ENCODE measurements at places on chromosomes 4 and X.

GRCh38 chrX:10146346-10146745, 10.4 kb upstream of the CLCN4 start:
- no peak for DNase-seq

DNA sequence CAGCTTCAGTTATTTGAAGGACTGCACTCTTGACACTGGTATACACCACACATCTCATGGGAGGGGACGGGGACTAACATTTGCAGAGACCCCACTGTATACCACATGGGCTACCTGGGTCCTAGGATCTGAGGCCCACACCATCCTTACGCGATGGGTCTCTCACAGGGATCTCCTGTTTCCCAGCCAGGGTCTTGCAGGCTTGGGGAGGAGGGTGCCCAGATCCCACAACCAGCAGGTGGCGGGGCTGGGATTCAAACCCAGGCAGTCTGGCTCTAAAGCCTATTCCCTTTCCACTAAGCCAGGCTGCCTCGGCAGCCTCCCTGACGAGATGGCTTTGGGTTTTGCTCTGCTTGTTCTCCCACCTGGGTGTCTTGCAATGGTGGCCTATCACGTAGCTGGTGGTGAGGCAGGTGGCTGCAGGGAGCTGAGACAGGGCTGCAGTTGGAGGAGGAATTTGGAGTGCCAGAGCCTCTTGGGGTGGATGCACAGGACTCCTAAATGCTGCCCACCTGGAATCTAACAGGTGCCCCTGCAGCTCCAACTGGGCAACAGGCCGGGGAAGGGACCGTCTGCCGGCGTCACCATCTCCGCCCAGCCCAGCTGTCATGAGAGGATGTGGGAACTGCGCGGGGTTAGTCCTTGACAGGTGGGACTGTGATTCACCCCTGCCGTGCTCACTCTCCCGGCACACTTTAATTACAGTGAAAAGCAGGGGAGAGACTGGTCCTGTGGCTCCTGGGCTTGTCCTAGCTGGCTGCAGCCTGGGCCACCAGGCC, 110.7 kb downstream of the PSAPL1 start:
- no peak for DNase-seq

- DNase-seq, result no peak
Measured at GRCh38 chr4:70269674-70270073, 27.3 kb downstream of the CSN3 start.

DNA sequence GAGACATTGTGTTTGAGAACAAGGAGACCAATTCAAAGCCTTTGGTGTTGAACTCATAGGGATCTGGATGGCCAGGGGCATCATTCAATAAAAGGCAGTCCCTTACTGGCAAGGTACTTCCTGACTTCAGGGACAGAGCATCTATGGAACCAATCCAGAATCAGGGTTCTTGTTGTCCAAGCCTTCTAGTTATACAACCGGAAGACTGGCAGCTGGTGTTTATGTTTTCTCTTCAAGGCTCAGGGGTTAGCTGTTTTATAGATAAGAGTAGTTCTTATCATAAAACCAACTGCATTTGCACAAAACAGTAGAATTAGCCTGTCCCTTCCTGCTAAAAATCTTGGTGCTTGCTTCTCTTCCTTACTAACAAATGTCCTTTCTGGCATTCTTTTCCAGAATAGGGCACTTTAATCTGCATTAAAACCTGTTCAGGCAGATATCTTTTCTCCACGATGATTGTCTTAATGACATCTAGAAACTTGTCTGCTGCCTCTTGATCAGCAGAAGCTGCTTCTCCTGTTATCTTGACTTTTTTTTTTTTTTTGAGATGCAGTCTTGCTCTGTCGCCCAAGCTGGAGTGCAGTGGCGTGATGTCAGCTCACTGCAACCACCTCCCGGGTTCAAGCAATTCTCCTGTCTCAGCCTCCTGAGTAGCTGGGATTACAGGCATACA, 38.4 kb upstream of the ARHGEF6 start:
- no peak for DNase-seq

- DNase-seq, result no peak
Measured at GRCh38 chr4:35365186-35365585, 879.1 kb downstream of the ARAP2 start.

GRCh38 chr4:137966504-137966903, 275.6 kb downstream of the SLC7A11 start:
- DNase-seq, result no peak

Data from HuH-7 (cell line).